ENCODE measurements at places on chromosomes 1 and 21. TPM values are rescaled to one million over a fixed set of nuclear protein-coding genes. Genes with fewer than 3 reads are reported as not detected.

MX2 gene
- total RNA-seq: 17.7 TPM

GRCh38 chr21:42746593-42747275 lies 93.3 kb downstream of the PDE9A start:
- peak overlapping the region; percentile 35 for H3K4me3 ChIP-seq
- peaks cover 11% of the 10 kb centered on the region for H3K4me1 ChIP-seq
- H3K27ac ChIP-seq: no peak overlapping the region
- no peaks in the 10 kb centered on the region for H3K36me3 ChIP-seq
- DNase-seq: peak; percentile 81
- no peaks in the 10 kb centered on the region for H3K27me3 ChIP-seq

DNA sequence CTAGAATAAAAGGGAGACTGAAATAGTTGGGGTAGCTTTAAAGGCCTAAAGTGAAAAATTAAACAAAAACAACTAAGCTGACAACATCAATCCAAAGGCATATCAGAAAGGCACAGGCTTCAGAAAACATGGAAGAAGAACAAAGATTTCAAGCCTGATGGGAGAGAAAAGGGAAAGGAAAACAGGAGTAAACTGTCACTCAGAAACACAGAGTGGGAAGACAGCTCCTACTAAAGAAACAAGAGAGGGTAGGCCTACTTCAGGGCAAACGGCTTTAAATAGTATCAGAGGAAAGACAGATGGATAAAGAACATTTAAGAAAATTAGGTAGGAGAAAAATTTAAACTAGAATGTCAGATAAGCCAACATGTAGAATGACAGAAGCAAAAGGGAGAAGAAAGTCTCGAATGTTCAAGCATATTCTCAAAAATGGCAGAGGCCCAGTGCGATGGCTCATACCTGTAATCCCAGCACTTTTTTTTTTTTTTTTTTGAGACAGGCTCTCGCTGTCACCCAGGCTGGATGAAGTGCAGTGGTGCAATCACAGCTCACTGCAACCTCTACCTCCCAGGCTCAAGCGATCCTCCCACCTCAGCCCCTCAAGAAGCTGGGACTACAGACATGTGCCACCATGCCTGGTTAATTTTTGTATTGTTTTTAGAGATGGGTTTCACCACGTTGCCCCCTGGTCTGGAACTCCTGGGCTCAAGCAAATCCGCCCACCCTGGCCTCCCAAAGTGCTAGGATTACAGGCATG lies 7.6 kb downstream of the EGLN1 start:
- peaks cover 92% of the 10 kb centered on the region for H3K4me1 ChIP-seq
- H3K36me3 ChIP-seq: no peaks in the 10 kb centered on the region
- H3K27ac ChIP-seq: peak overlapping the region; percentile 19

DNA sequence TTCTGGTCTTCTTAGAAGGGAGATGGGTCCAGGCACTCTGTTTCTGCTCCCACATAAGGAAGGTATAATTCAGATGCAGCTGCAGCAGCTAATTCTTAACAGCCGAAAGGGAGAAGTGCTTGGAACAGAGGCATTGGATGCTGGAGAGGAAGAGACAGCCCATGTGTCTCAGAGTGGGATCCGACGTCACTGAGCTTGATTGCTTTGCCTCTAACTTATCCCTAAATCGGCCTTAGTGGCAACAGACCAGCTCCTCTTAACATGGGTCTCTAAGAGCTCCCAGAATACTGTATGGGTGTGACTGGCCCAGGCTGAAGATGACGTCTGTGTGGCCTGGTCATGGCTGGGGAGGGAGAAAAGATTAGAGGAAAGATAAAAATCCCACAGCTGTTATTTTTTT lies 40.7 kb upstream of the KCND3 start:
- no peaks in the 10 kb centered on the region for H3K36me3 ChIP-seq
- H3K27me3 ChIP-seq: no peaks in the 10 kb centered on the region
- DNase-seq: no peak
- no peak overlapping the region for H3K4me3 ChIP-seq

Data from heart left ventricle (tissue), 16 donors.